Nephron progenitor cell (in vitro differentiated cells): ENCODE measurements at places on chromosomes 16 and 17.
A peak's percentile ranks its signal among the peaks of the same experiment; 100 is the strongest.

GRCh38 chr16:48447940-48448536 lies 62.8 kb upstream of the SIAH1 start:
- H3K27ac ChIP-seq, result no peak overlapping the region
- H3K4me3 ChIP-seq, result no peak overlapping the region
- DNase-seq, result no peak
- peaks cover 18% of the 10 kb centered on the region for H3K4me1 ChIP-seq

- no peak overlapping the region for H3K27ac ChIP-seq
- H3K36me3 ChIP-seq, result peaks cover 55% of the 10 kb centered on the region
- H3K4me3 ChIP-seq, result no peak overlapping the region
- no peak for DNase-seq
- H3K27me3 ChIP-seq, result peaks cover 21% of the 10 kb centered on the region
- H3K4me1 ChIP-seq, result peaks cover 26% of the 10 kb centered on the region
Observed at GRCh38 chr16:58195344-58195743, 2.6 kb downstream of the CSNK2A2 start.

GRCh38 chr17:82246365-82247181 lies 17.7 kb downstream of the SLC16A3 start:
- no peaks in the 10 kb centered on the region for H3K27me3 ChIP-seq
- peaks cover 67% of the 10 kb centered on the region for H3K36me3 ChIP-seq
- no peak for DNase-seq
- H3K4me3 ChIP-seq, result no peak overlapping the region
- peak overlapping the region; percentile 85 for H3K27ac ChIP-seq

DNA sequence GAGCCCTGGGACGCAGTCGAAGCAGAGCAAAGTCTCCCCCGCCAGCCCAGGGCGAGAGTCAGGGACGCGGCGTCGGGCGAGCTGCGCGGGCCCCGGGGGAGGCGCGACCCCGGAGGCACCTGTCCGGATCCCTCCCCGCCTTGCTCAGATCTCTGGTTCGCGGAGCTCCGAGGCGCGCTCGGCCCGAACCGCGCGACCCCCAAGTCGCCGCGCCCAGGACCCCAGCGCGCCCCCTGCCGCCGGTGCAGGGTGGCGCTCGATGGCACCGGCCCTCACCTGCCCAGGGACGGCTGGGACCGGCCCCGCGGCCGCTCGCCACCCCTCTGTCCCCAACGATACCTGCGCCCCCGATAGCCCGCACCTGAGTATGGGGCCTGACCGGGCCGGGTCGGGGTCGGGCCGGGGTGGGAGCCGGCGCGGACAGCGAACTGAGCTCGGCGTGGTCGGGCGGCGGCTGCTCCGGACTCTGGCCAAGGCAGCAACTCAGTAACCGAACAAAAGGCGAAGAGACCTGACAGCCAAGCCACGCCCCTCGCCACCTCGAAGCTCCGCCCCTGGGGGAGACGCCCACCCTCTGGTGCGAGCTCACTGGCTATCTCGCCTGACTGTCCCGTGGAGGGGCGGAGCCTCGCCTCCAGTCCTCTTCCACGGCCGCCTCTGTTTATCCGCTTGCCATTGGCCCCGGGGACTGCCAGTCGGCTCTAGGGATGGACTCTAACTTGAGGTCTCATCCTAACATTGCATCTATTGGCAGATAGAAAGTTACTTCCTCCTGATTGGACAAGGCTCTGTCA lies at the start of gene JUP:
Gene JUP, minus strand, starts transcription at position 485 of the 794 bp plus-strand sequence. CDS start 14,857 bp downstream, outside the sequence.
- peaks cover 49% of the 10 kb centered on the region for H3K4me1 ChIP-seq
- H3K4me3 ChIP-seq, result peak within 1 kb of the TSS; percentile 92
- DNase-seq, result peak; percentile 100
- H3K36me3 ChIP-seq, result peaks cover 10% of the 10 kb centered on the region
- peaks cover 11% of the 10 kb centered on the region for H3K27me3 ChIP-seq

- H3K4me3 ChIP-seq, result peak overlapping the region; percentile 69
- H3K4me1 ChIP-seq, result no peaks in the 10 kb centered on the region
- H3K27me3 ChIP-seq, result no peaks in the 10 kb centered on the region
- DNase-seq, result no peak
- no peak overlapping the region for H3K27ac ChIP-seq
- no peaks in the 10 kb centered on the region for H3K36me3 ChIP-seq
Observed at GRCh38 chr16:71626858-71627213, 852 bp downstream of the MARVELD3 start.

DNA sequence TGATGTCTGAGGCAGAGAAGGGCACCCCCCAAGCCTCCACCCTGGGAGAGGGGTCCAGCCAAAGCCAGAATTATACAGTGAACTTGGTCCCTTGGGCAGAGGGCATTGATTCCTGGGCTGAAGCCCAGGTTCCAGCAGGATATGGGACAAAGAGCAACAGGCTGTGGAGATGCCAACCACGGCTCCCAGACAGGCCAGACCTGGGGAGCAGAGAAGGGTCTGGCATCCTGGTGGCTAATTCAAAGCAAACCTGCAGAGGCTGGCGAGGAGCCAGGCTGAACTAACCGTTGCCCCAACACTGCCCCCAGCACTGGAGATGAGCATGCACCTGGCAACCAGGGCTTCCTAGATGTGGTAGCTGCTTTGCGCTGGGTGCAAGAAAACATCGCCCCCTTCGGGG lies 3.0 kb downstream of the CES3 start:
- DNase-seq, result no peak
- H3K36me3 ChIP-seq, result peaks cover 8% of the 10 kb centered on the region
- no peak overlapping the region for H3K27ac ChIP-seq
- H3K4me1 ChIP-seq, result peaks cover 14% of the 10 kb centered on the region

GRCh38 chr17:19010729-19011505 lies 6.4 kb upstream of the FAM83G start:
- H3K4me3 ChIP-seq, result no peak overlapping the region
- no peak for DNase-seq
- peak overlapping the region; percentile 33 for H3K27ac ChIP-seq
- peaks cover 38% of the 10 kb centered on the region for H3K4me1 ChIP-seq
- peaks cover 12% of the 10 kb centered on the region for H3K27me3 ChIP-seq

GRCh38 chr17:64055183-64056142 lies 35.0 kb upstream of the ICAM2 start:
- H3K4me1 ChIP-seq, result peaks cover 22% of the 10 kb centered on the region
- H3K27me3 ChIP-seq, result peaks cover 6% of the 10 kb centered on the region
- peaks cover 26% of the 10 kb centered on the region for H3K36me3 ChIP-seq

- DNase-seq, result no peak
- H3K36me3 ChIP-seq, result no peaks in the 10 kb centered on the region
- H3K4me3 ChIP-seq, result no peak overlapping the region
- no peak overlapping the region for H3K27ac ChIP-seq
- peaks cover 29% of the 10 kb centered on the region for H3K27me3 ChIP-seq
Observed at GRCh38 chr17:68461589-68461988, 4.3 kb upstream of the WIPI1 start.

- H3K4me3 ChIP-seq, result no peak overlapping the region
- peaks cover 66% of the 10 kb centered on the region for H3K27me3 ChIP-seq
- H3K27ac ChIP-seq, result no peak overlapping the region
- DNase-seq, result no peak
- H3K36me3 ChIP-seq, result no peaks in the 10 kb centered on the region
Observed at GRCh38 chr16:86062271-86062965, 163.5 kb downstream of the IRF8 start.

DNA sequence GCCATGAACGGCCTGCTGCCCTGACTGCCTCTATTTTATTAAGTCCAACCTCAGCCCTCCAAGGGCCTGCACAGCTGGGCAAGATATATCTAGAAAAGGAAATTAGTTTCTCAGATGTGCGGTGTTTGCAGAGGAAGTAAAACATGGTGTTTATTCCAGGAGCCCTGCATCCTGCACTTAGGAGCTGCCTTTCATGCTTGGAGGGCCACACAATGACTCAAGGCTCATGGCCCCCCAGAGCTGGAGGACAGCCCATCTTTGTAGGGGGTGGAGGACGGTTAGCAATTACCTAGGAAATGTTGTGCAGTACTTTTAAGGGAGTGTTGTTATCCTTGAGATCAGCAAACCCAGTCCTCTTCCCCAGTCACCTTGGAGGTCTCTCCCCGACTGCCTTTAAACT lies 80.5 kb downstream of the COPRS start:
- H3K4me1 ChIP-seq, result no peaks in the 10 kb centered on the region
- H3K27ac ChIP-seq, result no peak overlapping the region
- no peak overlapping the region for H3K4me3 ChIP-seq
- no peak for DNase-seq

GRCh38 chr17:28750178-28751047 lies 6.6 kb downstream of the TRAF4 start:
- no peak overlapping the region for H3K4me3 ChIP-seq
- peaks cover 44% of the 10 kb centered on the region for H3K36me3 ChIP-seq
- H3K4me1 ChIP-seq, result peaks cover 26% of the 10 kb centered on the region
- H3K27me3 ChIP-seq, result no peaks in the 10 kb centered on the region
- H3K27ac ChIP-seq, result peak overlapping the region; percentile 68

DNA sequence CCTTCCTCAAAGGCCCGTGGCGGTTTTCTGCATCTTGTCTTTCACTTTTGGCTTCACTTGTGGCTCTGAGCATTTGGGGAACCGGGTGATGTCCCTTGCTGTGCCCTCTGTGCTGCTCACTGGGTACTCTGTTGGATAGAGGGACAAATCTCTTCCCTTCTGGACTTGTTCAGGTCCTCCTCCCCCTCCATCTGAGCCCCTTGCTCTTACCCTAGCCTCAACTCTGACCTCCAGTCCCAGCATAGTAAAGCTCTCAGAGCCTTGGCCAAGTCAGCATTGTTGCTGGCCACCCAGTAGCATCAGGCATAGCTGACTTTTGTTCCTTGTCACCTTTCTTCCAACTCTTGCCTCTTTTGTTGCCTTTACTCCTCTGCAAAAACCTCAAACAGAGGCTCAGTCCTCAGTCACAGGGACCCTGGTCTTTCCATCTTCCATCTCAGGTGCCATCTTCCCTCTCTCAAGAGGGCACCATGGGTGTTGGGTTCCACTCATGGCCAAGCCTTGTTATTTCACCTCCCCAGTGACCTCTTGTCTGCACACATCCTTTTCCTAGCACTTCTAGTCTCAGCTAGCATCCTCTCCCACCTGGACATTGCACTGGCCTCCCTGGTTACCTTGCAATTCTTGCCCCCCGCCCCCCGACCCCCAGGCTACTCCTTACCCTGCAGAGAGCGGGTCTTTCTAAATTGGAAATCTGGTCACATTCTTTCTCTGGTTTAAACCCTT lies 393 bp upstream of the PSMB10 start:
- H3K27me3 ChIP-seq, result peaks cover 9% of the 10 kb centered on the region
- H3K4me1 ChIP-seq, result peaks cover 37% of the 10 kb centered on the region
- H3K36me3 ChIP-seq, result peaks cover 6% of the 10 kb centered on the region
- H3K4me3 ChIP-seq, result peak overlapping the region; percentile 100

DNA sequence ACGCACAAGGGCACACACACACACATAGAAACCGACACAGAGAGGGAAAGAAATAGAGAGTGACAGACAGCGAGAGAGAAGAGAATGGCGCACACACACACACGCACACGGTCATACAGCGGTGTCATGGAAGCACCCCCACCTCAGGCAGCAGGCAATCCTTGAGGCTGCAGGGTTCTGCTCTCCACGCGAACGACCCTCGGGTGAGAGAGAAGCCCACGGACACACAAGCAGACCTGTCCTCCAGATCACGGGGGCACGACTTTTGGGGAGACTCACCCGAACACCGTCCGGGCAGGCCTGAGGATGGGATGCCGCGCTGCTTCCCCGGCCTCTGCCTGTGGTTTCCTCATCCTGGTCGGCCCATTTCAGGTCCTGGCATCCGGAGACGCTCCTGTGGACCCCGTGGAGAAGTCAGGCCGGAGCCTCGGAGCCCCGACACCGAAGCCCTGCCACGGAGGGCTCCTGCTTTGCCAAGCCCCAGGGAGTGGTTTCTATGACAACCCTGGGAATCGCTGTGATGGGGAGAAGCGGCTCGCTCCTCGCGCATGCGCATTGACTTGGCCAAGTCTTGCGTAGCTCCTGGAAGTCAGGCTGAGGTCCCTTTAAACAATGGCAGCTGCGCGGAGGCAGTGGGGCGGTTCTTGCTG lies 118.2 kb upstream of the KCNJ18 start:
- H3K36me3 ChIP-seq, result no peaks in the 10 kb centered on the region
- no peak overlapping the region for H3K27ac ChIP-seq
- no peak overlapping the region for H3K4me3 ChIP-seq

GRCh38 chr17:49549691-49550678 lies 25.7 kb upstream of the NXPH3 start:
- no peak for DNase-seq

- H3K27me3 ChIP-seq, result peaks cover 5% of the 10 kb centered on the region
- H3K4me1 ChIP-seq, result peaks cover 19% of the 10 kb centered on the region
- DNase-seq, result no peak
Observed at GRCh38 chr17:15998031-15998562, 1.4 kb downstream of the ZSWIM7 start.

- H3K27ac ChIP-seq, result no peak overlapping the region
- peaks cover 42% of the 10 kb centered on the region for H3K4me1 ChIP-seq
- peak overlapping the region; percentile 33 for H3K4me3 ChIP-seq
- no peaks in the 10 kb centered on the region for H3K36me3 ChIP-seq
- peaks cover 33% of the 10 kb centered on the region for H3K27me3 ChIP-seq
Observed at GRCh38 chr17:77677211-77677610, 281.3 kb upstream of the TNRC6C start.

GRCh38 chr16:55207693-55208428 lies 116.1 kb upstream of the IRX6 start:
- H3K27me3 ChIP-seq, result peaks cover 34% of the 10 kb centered on the region
- H3K4me1 ChIP-seq, result peaks cover 45% of the 10 kb centered on the region
- H3K4me3 ChIP-seq, result no peak overlapping the region
- DNase-seq, result no peak

- no peak overlapping the region for H3K4me3 ChIP-seq
- H3K27ac ChIP-seq, result no peak overlapping the region
- no peaks in the 10 kb centered on the region for H3K36me3 ChIP-seq
- peaks cover 8% of the 10 kb centered on the region for H3K4me1 ChIP-seq
- no peaks in the 10 kb centered on the region for H3K27me3 ChIP-seq
Observed at GRCh38 chr17:13127921-13128602, 110.2 kb upstream of the ELAC2 start.

DNA sequence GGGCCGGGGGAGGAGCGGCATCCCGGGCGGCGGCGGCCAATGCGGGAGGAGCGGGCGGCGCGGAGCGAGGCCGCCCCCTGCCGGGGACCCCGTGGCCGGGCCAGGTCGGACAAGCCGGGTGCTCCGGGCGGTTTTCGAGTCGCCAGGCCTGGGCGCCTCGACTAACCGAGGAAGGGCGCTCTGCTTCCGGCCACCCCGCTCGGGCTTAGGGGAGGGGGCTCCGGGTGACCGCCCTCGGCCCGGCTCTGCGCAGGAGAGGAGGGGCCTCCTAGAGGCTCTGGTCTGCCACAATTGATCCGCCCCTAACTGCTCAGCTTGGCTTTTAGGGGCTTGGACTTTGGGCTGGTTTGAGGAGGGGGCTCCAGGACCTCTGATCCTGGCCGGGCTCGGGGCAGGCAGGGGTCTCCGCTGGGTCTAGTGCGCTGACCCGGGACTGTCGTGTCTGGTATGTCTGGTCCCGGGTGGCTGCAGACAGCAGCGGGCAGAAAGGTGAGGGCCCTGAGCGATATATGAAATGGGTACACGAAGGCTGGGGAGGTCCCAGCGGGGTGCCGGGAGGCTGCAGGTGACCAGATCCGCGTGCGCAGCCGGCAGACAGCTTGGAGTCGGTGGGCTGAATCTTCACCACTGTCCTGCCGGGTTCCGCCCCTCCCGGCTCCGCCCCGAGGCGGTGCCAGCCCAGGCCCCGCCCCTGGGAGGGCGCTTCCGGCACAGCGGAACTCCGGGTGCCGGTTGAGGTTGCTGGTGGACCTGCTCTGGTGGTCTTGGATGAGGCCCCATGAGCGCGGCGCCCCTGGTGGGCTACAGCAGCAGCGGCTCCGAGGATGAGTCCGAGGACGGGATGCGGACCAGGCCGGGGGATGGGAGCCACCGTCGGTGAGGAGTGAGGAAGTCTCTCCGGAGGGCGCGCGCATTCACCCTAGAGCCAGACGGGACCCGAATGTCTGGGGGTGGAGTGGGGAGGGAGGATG lies at the start of gene USB1:
Gene USB1, plus strand, starts transcription at position 702 of the 971 bp plus-strand sequence. Its CDS starts 77 bp downstream, at position 779.
- peaks cover 28% of the 10 kb centered on the region for H3K4me1 ChIP-seq
- peak within 1 kb of the TSS; percentile 83 for H3K27ac ChIP-seq
- DNase-seq, result peak; percentile 92
